Putamen (tissue), 1 donor: ENCODE measurements at places on chromosomes 12 and 14.

- DNase-seq: peak; percentile 66
These were observed 3.3 kb downstream of the PPP1R3E start for GRCh38 chr14:23299211-23299957.

DNA sequence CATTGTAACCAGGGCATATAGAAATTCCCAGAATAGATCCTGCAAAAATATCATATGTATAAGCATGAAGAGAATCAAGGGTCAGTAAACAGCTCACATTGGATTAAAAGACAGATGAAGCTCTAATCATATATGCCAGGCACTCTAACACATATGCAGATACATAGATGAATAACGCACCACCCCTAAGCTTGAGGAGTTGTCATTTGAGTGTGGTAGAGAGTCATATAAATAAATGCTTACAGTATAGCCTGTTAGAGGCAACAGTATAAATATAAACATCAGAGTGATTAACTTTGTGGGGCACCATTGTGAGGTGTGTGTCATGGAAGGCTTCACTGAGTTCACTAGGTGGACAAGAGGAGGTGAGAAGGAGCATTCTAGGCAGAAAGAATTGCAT lies 346.7 kb upstream of the PRICKLE1 start:
- no peak for DNase-seq

DNA sequence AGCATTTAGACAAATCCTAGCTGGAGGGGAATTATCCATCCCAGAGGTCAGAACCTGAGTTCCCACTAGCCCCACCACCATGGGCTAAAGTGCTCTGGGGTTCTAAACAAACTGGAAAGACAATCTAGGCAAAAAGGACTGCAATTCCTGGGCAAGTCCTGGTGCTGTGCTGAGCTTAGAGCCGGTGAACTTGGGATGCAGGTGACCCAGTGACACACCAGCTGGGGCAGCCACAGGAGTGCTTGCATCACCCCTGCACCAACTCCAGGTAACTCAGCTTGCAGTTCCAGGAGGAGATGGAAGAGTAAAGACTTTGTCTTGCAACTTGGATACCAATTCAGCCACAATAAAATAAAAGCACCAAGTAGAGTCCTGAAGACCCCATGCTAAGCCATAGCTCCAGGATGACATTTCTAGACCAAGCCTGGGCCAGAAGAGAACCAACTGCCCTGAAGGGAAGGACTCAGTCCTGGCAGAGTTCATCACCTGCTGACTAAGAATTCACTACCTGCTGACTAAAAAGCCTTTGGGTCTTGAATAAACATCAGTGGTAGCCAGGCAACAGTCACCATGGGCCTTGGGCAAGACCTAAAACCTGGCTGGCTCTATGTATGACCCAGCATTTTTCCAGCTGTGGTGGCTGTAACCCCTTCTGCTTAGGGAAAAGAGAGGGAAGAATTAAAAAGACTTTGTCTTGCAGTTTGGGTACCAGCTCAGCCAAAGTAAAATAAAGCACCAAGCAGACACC lies 223.4 kb upstream of the DIO2 start:
- DNase-seq: no peak

GRCh38 chr12:27602516-27602915 lies 78.5 kb downstream of the PPFIBP1 start:
- DNase-seq: no peak

- no peak for DNase-seq
These were observed 9.3 kb downstream of the RILPL2 start for GRCh38 chr12:123427036-123427769.

- no peak for DNase-seq
These were observed 9.7 kb downstream of the TPH2 start for GRCh38 chr12:71948390-71948789.

- no peak for DNase-seq
These were observed 11.5 kb downstream of the ZFP36L1 start for GRCh38 chr14:68781161-68782021.

DNA sequence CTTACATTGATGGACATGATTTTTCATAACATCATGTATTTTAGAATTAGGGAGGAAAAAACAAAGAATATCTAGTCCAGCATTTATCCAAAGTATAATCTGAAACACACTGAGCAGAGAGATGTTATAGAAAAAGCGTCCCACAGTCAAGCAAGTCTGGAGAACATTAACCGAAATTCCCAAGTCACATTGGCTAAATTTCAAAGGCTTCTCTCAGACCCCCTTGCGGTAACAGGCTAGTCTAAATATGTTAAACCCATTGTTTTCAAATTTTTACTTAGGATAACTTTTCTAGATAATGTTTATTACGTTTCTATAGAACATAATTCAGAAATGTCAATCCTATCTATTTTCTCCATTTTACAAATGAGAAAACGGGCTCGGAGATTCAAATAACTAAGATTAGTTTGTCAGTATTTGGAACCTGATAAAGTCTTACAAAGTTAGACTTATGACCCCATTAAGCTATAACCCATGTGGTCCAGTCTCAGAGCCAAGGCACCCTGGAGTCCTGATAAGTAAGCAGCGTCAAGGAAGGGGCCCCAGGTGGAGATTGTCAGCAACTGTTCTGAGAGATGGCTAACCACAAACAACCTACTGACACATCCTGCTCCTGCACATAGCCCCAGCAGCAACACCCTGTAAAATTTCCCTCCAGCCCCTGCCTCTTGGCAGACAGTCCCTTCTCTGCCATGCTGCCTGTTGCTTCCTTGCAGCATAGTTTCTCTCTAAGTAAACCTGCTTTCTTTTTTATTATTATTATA lies 220.6 kb upstream of the TMEM260 start:
- DNase-seq: no peak

DNA sequence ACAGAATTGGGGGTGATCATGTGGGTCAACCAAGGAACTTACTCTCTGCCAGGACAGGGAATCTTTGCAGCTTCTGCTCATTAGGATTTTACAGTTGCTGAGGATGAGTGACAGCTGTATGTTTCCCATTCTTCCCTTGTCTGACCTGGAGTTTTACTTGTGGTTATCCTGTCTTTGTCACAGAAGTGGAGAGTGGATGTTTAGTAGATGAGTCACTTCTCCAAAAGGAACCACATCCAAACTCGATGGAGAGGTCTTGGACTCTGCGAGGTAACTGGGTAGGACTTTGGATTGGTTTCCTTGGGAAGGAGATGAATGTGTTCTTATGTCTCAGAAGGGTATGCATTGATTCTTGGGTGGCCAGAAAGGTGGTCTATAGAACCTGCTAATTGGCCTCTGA lies 53.8 kb upstream of the USP44 start:
- no peak for DNase-seq
